ENCODE measurements at places on chromosomes 13 and 19.

- DNase-seq: no peak
Observed at GRCh38 chr19:2629491-2630351, 72.8 kb downstream of the GNG7 start.

DNA sequence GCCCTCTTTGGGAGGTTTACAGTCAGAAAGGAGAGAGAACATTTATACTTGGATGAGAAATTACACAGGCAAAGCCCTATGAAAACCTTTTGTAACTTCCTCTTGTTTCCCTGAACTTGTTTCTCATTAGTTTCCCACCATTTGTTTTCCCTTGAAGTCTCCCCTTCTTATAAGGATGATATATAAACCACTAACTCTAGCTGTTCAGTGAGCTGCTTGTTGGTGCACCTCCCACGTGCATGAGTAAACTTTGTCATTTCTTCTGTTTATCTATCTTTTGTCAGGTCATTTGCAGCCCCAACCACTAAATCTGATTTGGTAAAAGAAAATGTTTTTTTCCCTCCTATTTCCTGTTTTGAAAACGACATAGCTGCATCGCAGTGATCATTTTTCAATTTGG lies 919.9 kb downstream of the SLITRK1 start:
- no peak for DNase-seq

DNA sequence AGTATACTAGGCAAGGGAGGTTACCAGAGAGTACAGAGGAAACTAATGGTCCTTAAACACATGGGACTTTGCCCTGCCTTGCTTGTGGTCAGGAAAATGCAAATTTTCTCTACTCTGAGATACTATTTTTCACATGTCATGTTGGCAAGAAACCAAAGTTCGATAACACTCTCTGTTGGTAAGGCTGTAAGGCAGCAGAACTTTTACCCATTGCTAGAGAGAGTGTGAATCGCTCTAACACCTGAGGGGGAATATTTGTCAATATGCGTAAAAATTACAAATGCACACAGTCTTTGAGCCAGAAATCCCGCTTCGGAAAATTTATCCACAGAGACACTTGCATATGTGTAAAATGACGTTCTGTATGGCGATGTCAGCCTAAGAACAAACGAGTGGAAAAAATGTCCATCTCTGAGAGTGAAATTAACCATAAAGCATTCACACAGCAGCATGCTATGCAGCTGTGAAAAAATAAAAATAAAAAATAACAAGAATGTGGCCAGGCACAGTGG lies 9.5 kb upstream of the RFX1 start:
- no peak for DNase-seq

DNA sequence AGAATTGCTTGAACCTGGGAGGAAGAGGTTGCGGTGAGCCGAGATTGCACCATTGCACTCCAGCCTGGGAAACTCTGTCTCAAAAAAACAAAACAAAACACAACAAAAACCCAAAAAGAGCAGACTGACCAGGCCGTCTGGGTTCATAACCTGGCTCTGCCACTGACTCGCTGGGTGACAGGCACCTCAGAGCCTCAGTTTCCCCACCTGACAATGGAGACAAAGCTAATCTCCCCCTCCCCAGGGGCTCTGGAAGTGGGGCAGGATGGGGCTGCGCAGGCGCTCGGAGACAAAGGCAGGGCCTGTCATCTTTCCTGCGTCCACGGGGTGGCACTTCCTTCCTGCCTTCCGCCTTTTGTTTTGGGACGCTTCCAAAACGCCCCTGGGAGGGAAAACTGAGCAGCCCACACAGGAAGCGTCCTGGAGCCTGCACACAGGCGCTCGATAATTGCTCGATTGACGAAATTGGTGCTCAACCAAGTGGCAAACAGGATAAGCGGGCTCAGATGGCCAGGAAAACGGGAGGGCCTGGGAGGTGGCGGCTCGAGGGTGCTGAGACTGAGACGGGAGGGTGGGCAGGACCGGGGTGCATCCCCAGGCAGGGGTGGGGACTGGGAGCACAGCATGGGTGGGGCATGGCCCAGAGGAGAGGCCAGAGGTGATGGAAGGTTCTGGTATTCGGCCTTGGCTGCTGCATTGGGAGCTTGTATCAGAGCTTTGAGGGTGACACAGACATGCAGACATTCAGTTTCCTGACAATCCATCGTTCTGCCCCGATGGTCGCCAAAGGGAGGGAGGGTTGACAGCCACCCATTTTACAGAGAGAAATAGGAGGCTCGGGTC lies 17.8 kb downstream of the SPC24 start:
- peak; percentile 94 for DNase-seq

DNA sequence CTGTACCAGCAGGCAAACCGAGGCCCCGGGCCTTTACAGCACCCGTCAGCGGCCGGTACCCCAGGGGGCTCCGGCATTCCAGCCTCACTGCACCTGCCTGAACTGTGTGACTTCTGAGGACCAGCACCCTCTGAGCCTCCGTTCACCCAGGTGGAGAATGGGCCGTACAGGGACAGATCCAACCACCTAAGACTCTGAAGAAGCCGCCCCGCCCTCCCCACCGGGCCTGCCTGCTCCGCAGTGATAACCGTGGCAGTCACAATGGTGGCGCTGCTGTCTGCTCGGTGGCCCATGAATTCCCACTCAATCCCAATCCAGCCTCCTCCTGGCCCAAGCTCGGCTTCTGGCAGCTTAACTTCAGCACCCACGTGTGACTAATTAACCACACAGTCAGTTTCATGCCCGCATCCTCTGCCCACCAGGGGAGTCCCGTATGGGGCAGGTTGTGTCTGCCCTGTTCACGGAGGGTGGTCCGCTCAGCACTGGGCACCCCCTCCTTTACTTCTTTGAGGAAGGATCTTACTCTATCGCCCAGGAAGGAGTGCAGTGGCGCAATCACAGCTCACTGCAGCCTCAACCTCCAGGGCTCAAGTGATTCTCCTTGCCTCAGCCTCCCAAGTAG lies 3.4 kb downstream of the TCF3 start:
- DNase-seq: no peak

DNA sequence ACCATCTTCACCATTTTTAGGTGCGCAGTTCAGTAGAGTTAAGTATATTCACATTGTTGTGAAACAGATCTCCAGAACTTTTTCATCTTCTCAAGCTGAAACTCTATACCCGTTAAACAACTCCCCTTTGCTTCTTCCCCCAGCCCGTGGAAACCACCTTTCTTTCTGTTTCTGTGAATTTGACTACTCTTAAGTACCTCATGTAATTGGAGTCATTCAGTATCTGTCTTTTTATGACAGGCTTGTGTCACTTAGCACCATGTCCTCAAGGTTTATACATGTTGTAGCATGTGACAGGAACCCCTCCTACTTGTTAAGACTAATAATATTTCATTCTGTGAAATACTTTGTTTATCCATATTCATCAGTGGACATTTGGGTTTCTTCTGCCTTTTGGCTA lies 52.8 kb downstream of the TNFRSF19 start:
- no peak for DNase-seq

- no peak for DNase-seq
Observed at GRCh38 chr19:10418235-10418484, 2.2 kb upstream of the PDE4A start.

DNA sequence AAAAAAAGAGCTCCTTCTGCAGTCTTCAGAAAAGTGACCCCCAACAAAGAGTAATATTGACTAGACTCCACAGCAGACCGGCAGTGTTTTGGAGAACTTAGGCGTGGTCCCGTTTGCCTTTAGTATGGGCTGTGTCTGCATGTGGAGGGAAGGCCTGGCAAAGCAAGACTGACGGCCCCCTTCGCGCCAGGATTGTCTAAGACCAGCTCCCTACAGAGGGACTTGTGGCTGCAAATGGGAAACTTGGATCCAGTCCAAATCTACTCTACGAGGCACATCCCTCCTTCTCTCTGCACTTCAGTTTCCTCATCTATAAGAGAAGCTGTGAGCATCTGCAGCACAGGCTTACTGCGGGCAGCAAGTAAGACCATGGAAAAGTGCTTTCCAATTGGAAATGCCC lies 350.0 kb downstream of the ZNF536 start:
- no peak for DNase-seq

- no peak for DNase-seq
Observed at GRCh38 chr19:46366620-46367292, 19.9 kb downstream of the PPP5C start.

DNA sequence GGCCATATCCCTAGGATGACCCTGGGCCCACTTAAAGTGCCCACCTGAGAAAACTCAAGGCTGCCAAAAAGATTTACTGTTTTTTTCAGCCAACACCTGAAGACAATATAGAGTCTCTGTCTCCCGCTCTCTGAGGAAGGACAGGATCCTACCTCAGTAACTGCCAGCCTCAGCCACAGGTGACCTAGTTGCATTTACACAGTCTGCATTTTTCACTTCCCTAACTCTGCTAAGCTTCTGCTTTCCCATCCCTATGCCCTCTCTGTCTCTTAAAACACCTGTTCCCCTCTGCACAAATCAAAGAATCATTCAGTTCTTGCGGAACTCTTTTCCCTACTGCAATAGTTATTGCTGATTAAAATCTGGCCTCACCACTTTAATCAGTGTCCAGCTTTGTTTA lies 609.5 kb downstream of the UQCRFS1 start:
- no peak for DNase-seq

- no peak for DNase-seq
Observed at GRCh38 chr13:45940061-45940460, 88.5 kb upstream of the SIAH3 start.

GRCh38 chr13:79349011-79349410 lies 57.0 kb downstream of the RBM26 start:
- DNase-seq: peak; percentile 3

GRCh38 chr13:107251341-107251740 lies 683.4 kb upstream of the ARGLU1 start:
- peak; percentile 3 for DNase-seq

- no peak for DNase-seq
Observed at GRCh38 chr19:51282335-51282734, 29.1 kb upstream of the IGLON5 start.

- DNase-seq: peak; percentile 30
Observed at GRCh38 chr13:66076417-66076816, 1153.7 kb downstream of the PCDH9 start.
